Effector CD4-positive, alpha-beta T cell (primary cell): ENCODE measurements at places on chromosomes 3 and 15.

- DNase-seq, result no peak
Measured at GRCh38 chr3:46112296-46112695, 85.0 kb upstream of the XCR1 start.

DNA sequence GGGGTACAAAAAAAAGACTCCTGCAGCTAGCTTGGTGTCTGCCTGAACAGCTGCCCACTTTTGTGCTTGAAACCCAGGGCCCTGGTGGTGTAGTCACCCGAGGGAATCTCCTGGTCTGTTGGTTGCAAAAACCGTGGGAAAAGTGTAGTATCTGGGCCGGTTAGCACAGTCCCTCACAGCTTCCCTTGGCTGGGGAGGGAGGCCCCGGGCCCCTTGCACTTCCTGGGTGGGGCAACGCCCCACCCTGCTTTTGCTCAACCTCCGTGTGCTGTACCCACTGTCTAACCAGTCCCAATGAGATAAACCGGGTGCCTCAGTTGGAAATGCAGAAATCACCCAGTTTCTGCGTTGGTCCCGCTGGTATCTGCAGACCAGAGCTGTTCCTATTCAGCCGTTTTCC, 211.7 kb upstream of the ZPLD1 start:
- no peak for DNase-seq

- DNase-seq, result no peak
Measured at GRCh38 chr15:101156509-101157159, 95.2 kb downstream of the CHSY1 start.

- DNase-seq, result no peak
Measured at GRCh38 chr3:189500798-189501495, 130.2 kb upstream of the TP63 start.

GRCh38 chr3:185361920-185362319, 1.0 kb upstream of the MAP3K13 start:
- DNase-seq, result no peak

DNA sequence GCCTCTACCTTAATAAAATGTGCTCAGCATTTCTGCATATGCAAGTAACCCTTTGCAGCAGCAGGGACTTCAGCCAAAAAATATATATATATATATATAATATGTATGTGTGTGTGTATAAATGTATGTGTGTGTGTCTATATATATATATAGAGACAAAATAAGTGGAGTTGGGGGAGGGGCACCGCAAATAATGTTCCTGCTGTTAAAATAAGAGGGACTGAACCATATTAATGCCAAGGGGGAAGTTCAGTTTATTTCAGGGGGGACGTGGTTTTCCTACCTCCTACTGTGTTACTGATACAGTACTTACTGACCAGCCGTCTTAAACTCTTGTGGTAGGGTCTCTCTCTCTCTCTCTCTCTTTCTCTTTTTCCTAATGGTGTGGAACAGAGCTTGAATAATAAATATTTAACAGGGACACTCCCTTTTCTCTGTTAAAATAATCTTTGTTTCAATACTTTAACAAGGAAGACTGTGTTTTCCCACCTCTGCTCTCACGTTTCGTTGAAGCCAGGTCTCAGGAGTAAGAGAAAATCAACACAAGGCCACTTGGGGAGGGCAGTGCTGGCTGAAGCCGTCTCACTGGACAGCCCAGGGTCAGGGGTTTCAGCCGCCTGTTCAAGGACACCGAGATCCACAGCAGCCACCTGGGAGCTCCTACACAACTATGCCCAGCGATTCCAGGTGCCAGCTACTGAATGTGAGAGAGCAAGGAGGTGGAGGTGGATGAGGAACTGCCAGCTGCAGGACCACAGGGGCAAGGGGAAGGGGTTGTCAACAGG, 42.8 kb upstream of the ADAMTSL3 start:
- DNase-seq, result no peak

DNA sequence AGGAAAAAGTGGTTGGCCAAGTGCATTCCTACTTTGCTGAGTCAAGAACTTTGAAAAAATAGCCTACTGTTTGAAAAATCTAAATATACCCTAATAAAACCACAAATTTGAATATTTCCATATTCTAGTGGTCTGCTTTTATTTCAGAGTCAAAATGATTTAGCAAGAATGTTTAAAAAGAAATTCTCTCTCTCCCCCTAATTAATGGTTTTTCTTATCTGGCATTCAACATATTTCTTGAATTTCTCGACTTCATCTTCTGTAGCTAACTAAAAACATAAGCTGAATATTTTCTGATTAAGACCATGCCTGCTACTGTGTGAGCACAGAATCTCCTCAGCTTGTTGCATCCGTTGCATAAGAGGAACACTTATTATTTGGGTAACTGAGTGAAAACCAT, 563.5 kb upstream of the TBL1XR1 start:
- no peak for DNase-seq

GRCh38 chr3:136293279-136293678, 43.1 kb downstream of the PCCB start:
- DNase-seq, result no peak

- DNase-seq, result no peak
Measured at GRCh38 chr3:24648063-24648462, 153.4 kb upstream of the THRB start.

DNA sequence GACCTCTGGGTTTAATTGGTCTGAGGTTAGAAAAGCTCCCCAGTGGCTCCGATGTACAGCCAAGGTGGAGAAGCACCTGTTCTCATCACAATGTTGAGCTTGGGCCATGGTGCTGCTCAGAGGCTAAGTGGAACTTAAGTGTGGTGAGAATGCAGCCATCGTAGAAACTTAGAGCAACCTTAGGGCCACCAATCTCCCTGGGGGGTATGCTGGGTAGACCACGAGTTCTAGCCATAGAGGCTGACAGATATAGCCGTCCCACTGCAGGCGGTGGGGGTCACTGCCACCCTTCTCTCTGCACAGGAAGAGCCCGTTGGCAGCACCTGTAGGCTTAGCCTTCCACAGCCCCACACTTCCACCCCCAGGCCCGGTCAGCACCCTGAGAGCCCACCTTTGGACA, 38.0 kb downstream of the MGLL start:
- no peak for DNase-seq

GRCh38 chr3:43394041-43394554, 107.8 kb downstream of the SNRK start:
- no peak for DNase-seq

DNA sequence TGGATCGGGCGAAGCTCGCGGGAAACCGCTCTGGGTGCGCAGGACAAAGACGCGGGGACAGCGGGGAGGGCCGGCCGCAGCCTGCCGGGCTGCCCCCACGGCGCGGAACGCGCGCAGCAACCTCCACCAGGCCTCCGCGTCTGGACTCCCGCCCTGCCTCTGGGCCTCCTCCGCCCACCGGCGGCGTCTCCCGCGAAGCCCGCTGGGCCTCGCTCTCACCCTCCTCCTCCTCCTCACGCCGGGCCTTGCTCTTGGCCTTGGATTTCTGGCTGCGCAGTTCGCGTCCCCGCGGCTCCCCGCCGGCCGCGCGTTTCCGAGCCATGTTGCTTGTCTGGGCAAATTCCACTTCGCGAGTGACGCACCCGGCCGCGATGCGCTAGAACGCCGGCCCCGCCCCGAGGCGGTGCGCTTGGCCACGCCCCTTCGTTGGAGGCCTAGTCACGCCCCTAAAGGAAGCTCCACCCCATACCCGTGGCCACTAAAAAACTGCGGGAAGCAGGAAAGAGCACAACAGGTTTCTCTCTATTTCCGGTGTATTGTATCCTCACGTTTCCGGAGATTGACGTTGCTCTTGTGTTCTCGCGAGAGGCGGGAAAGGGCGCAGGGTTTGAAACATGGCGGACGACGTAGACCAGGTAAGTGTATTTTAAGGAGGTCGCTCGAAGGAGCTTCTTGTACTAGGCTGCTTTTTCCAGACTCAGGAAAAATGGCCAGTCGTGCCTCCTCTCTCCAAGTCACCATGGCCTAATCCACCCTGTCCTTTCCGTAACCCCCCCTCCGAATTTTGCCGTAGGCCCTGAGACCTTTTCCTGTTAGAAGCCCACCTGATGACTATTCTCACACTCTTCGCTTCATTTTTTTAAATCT, at the start of the genes LSM3 and XPC:
LSM3 (plus strand) TSS at position 571 of the 867 bp plus-strand sequence; CDS start at position 615, 44 bp downstream.
XPC (minus strand) TSS at position 355 of the 867 bp plus-strand sequence; CDS start at position 322, 33 bp downstream.
- DNase-seq, result peak; percentile 97

DNA sequence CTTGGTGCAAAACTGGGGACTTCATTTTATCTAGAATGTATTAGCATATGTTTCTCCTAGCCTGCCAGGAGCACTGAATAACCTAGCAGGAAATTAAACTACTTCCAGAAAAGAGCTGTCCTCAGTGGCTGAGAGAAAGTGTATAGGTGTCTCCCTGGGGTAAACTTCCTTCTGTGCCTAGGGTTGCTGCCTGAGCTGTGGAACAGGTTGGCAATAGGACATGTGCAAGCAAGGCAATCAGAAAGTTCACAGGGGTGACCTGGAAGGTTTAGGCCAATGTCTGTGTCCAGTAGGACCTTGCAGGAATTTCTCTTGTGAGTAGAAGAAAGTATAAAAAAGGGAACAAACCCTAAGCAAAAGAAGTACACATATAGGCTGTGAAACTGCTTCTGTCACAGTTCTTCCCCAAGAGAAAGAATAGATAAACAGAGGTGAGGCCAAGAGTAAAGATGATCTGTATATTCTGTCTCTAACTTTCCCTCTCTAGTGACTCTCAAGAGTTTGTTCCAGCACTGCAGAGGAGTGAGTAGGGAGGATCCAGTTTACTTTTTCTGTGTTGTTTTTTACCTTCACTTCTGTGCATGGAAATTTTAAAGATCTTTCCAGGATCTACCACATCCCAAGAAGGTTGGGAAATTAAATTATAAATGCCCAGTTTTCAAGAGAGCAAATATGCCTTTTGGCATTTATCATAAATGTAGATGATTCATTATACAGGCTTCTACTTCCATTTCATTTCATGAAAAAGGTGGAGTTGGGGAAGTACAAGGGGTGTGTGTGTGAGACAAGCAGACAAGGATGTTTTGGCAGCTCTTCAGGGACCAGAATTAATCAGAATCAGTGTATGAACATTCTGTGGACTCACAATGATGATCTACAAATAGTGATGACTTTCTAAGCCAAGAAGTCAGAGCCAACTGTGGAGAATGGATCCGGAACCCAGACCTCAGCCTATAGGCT, 155.2 kb downstream of the RBPMS2 start:
- no peak for DNase-seq

DNA sequence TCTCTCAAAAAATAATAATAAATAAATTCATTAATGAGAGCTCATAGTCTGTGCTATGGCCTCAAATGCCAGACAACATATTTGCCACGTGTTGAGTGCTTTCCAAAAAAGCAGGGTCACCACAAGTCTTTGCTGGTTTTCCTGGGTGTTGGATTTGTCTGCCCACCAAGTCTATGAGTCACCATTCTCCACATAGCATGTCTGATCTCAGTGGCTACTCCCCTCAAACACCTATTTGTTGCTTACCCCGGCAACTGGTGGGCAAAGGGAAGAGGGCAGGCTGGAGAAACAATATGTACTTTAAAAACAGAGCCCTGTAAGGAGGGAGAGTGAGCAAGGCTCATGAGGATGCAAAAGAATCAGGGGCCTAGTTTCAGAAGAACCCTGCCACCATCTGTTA, 120.0 kb upstream of the ARRDC4 start:
- no peak for DNase-seq

DNA sequence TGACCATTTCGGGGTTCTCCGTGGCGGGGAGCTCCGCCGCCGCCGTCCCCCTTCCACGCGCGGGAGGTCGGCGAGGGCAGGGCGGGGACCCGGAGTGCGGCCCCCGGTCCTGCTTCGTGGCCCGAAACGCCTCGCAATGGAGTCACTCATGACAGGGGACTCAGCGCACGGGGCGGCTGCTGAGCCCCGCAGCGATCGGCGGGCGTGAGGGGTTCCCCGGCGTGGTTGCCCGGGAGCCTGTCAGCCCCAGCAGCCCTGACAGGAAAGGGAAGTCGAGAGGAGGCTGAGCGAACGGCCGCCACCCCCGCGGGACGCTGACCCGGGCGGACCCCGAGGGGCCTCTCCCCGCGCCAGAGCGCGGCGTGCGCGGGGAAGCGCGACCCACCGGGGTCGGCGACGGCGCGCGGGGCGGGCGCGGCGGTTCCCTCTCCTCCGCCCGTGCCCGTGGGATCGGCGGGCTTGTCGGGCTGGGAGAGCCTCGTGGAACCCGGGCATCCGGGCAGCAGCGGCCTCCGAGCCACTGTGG, 564 bp upstream of the PIGZ start:
- no peak for DNase-seq

- no peak for DNase-seq
Measured at GRCh38 chr15:27043770-27044169, 72.8 kb downstream of the GABRG3 start.

DNA sequence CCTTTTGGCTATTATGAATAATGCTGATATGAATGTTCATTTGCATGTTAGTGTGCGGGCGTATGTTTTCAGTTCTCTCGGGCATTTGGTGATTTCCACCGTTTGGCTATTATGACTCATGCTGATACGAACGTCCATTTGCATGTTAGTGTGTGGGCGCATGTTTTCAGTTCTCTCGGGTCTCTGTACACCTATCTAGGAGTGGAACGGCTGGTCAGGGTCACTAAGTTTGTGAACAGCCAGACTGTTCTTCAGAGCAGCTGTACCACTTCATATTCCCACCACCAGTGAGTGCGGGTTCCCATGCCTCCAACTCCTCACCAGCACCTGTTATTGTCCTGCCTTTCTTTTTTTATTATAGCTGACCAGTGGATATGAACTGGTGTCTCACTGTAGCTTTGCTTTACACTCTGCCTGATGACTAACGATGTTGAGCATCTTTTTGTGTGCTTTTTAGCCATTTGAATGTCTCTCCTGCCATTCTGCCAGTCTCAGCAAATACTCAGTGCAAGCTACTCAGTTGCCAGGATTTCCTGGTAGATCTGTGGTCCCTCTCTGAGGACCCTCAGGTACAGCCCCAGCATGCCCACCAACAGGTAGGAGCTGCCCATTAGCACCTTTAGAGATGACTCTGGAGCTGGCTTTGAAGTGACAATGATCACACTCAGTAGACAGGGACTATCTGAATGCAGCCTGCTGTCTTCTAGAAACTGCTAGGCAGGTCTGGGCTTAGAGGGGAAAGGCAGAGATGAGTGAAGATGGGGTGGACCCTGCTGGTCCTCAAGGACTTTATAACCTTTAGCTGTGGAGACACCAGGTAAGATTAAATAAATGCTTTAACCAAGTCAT, 141.1 kb downstream of the XXYLT1 start:
- peak; percentile 8 for DNase-seq

- DNase-seq, result no peak
Measured at GRCh38 chr3:16616083-16616482, 10.9 kb upstream of the DAZL start.

DNA sequence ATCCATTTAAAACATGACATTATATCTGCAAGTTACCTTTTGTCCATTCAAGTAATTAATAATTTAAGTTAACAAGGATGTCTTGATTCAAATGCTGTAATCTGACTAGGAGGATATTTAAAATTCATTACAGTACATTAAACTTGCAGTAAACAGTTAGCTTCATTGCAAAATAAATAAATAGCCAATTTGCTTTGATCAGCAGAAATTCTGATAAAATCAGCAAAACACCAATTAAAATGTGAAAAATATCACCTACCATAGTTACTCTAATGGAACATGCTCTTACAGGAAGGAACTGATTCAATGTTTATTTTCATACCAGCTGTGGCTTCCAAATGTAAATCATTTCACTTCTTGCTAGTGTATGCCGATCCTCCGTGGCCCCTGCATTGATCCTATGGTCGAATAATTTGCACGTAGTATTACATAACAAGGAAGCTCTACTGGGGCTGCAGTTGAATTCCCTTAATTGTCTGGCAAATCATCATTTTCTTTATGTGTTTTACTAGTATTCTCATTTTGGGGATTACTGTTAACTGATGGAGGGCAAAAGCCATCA, 150.7 kb downstream of the FOXB1 start:
- no peak for DNase-seq

- DNase-seq, result no peak
Measured at GRCh38 chr3:53841296-53841695, 4.9 kb downstream of the CHDH start.

- no peak for DNase-seq
Measured at GRCh38 chr3:8760506-8760905, 8.9 kb downstream of the OXTR start.
